ENCODE measurements at places on chromosomes 13 and 19. TPM values are rescaled to one million over a fixed set of nuclear protein-coding genes. Genes with fewer than 3 reads are reported as not detected.

Gene CYP2F1
- total RNA-seq: not detected

DNA sequence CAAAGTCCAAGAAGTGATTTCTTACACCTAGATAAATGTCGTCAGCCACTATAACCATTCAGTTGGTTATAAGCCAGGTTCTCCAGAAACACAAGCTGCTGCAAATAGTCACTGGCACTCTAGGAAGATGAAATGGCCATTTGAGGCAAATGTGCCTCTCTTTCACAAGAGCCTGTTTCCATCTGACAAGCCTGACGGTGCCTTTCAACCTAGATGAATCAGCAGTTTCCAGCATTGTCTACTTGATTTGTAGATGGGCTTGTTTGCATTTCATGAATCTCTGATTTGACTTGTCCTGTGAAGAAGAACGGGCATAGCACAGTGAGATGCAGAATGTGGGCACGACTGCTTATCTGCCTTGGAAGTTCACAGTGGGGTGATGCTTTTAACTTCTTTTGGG lies 327.2 kb downstream of the LMO7 start:
- DNase-seq: no peak

- DNase-seq: no peak
These were observed 650.5 kb upstream of the SLC10A2 start for GRCh38 chr13:103716718-103717117.

GRCh38 chr19:41646589-41647204 lies 19.8 kb upstream of the CEACAM4 start:
- DNase-seq: peak; percentile 3
